ENCODE measurements at places on chromosomes 1 and 21.
A peak's percentile ranks its signal among the peaks of the same experiment; 100 is the strongest.

GRCh38 chr1:179166663-179167417 is 62.6 kb downstream of the ABL2 start:
- H3K27ac ChIP-seq: peak overlapping the region; percentile 36
- no peak for DNase-seq
- no peaks in the 10 kb centered on the region for H3K27me3 ChIP-seq
- H3K36me3 ChIP-seq: no peaks in the 10 kb centered on the region
- no peak overlapping the region for H3K4me3 ChIP-seq

DNA sequence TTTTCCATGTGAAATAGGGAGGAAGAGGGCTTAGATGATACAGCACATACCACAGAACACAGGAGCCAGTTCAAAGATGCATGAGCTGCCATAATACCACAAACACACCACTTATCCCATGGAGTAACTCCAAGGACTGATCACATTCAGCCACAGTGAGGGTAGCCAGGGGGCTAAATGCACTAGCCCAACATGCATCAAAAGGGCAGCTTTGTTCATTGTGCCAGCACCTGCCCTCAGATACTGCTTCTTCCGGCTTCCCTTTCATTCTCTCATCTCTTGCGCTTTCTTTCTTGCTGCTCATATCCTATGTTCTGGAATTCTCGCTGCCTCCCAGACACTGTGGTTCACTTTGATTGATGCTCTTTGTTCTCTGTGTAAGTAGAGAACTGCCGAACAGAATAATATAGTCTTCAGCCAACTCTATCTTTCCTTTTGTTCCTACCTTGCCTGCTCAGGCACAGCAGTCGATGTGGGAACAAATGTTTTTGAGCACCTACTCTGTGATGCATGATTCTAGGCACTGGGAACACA is 50.0 kb upstream of the SYT6 start:
- H3K4me3 ChIP-seq: no peak overlapping the region
- no peak for DNase-seq
- H3K36me3 ChIP-seq: no peaks in the 10 kb centered on the region
- H3K27me3 ChIP-seq: no peaks in the 10 kb centered on the region
- H3K4me1 ChIP-seq: no peaks in the 10 kb centered on the region
- no peak overlapping the region for H3K27ac ChIP-seq

DNA sequence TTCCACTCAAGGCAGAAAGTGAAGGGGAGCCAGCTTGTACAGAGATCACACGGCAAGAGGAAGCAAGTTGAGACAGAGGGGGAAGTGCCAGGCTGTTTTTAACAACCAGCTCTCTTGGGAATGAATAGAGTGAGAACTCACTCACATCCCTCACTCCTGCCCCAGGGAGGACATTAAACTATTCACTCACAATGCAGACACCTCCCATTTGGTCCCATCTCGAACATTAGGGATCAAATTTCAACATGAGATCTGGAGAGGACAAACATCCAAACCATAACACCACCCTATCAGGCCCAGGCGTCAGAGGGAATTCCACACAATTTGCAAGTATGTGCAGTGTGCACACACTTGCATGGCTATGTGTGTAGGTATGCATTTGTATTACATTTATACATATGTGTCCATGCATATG is 62.7 kb downstream of the DMAP1 start:
- peaks cover 21% of the 10 kb centered on the region for H3K4me1 ChIP-seq
- no peak overlapping the region for H3K27ac ChIP-seq
- H3K36me3 ChIP-seq: no peaks in the 10 kb centered on the region
- no peak overlapping the region for H3K4me3 ChIP-seq
- DNase-seq: no peak
- H3K27me3 ChIP-seq: no peaks in the 10 kb centered on the region

GRCh38 chr1:196960854-196961253 is 16.5 kb upstream of the CFHR5 start:
- DNase-seq: no peak
- H3K4me3 ChIP-seq: no peak overlapping the region

GRCh38 chr1:42282867-42283583 is 52.0 kb downstream of the FOXJ3 start:
- H3K36me3 ChIP-seq: no peaks in the 10 kb centered on the region
- H3K27me3 ChIP-seq: no peaks in the 10 kb centered on the region
- DNase-seq: no peak
- no peak overlapping the region for H3K27ac ChIP-seq
- H3K4me1 ChIP-seq: peaks cover 29% of the 10 kb centered on the region

DNA sequence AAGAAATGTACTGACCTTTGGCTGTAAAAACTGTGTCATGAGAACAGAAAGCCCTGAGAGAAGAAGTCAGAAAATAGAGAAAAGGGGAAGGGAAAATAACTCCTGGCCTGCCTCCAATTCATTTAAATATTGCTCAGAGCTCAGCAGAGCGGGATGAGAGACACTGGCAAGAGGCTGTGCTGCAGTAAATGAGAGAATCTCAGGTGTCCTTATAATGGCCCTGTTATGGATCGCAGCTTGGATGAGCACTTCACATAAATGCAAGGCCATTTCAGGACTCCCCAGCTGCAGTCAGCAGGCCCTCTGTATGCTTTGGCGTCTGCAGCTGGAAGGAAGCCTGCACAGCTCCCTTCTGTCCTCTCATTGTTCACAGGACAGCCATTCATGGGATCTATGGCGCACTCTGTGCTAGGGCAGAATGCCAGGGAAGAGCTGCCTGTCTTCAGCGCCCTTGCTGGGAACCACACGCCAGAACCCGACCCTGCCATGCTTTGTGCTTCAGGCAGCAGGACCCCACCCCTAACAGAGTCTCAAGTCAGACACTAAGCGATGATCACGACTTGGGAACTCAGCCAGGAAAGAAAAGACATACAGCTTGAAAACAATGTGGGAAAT is 20.7 kb upstream of the ABCB10 start:
- no peak for DNase-seq
- H3K4me3 ChIP-seq: no peak overlapping the region
- no peaks in the 10 kb centered on the region for H3K27me3 ChIP-seq
- H3K27ac ChIP-seq: peak overlapping the region; percentile 28

GRCh38 chr1:62784509-62785365 is 805 bp downstream of the ATG4C start:
- peaks cover 12% of the 10 kb centered on the region for H3K4me1 ChIP-seq
- peak overlapping the region; percentile 80 for H3K4me3 ChIP-seq
- no peak for DNase-seq
- H3K27ac ChIP-seq: peak overlapping the region; percentile 90
- no peaks in the 10 kb centered on the region for H3K27me3 ChIP-seq
- no peaks in the 10 kb centered on the region for H3K36me3 ChIP-seq

GRCh38 chr1:159185121-159185520 is 13.7 kb downstream of the CADM3 start:
- H3K27ac ChIP-seq: no peak overlapping the region
- H3K36me3 ChIP-seq: no peaks in the 10 kb centered on the region
- no peaks in the 10 kb centered on the region for H3K27me3 ChIP-seq
- no peaks in the 10 kb centered on the region for H3K4me1 ChIP-seq

GRCh38 chr1:31773861-31774260 is 9.7 kb upstream of the ADGRB2 start:
- H3K4me3 ChIP-seq: no peak overlapping the region
- no peak overlapping the region for H3K27ac ChIP-seq
- no peaks in the 10 kb centered on the region for H3K36me3 ChIP-seq
- no peak for DNase-seq
- peaks cover 15% of the 10 kb centered on the region for H3K4me1 ChIP-seq
- peaks cover 6% of the 10 kb centered on the region for H3K27me3 ChIP-seq

- no peak for DNase-seq
- H3K27ac ChIP-seq: peak overlapping the region; percentile 62
- H3K4me3 ChIP-seq: no peak overlapping the region
- H3K4me1 ChIP-seq: peaks cover 34% of the 10 kb centered on the region
- no peaks in the 10 kb centered on the region for H3K27me3 ChIP-seq
- H3K36me3 ChIP-seq: no peaks in the 10 kb centered on the region
Measured at GRCh38 chr1:12486401-12487005, 131.5 kb downstream of the DHRS3 start.

DNA sequence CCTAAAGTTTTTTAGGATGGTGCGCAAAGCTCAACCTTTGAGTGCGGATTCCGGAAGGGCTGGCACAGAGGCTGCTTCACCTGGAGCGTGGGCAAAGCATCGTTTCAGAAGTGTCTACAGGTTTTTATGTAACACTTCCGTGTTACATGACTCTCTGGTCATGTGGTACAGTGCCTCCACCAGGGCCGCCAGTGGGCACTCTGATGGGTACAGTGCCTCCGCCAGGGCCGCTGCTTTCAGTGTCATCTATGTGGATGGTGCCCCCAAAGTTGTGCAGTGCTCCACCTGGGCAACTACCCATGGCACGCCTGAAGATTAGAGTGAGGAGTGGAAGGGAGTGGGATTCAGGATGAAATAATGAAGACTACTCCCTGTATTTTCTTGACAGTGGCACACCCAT is 101.4 kb upstream of the C1orf174 start:
- no peaks in the 10 kb centered on the region for H3K36me3 ChIP-seq
- DNase-seq: no peak
- H3K4me3 ChIP-seq: no peak overlapping the region
- H3K27me3 ChIP-seq: no peaks in the 10 kb centered on the region
- H3K4me1 ChIP-seq: no peaks in the 10 kb centered on the region

- H3K27me3 ChIP-seq: no peaks in the 10 kb centered on the region
- DNase-seq: no peak
- H3K4me3 ChIP-seq: no peak overlapping the region
Measured at GRCh38 chr1:17564458-17565393, 25.2 kb downstream of the ARHGEF10L start.

- DNase-seq: no peak
- H3K4me3 ChIP-seq: no peak overlapping the region
- no peak overlapping the region for H3K27ac ChIP-seq
- no peaks in the 10 kb centered on the region for H3K27me3 ChIP-seq
- no peaks in the 10 kb centered on the region for H3K4me1 ChIP-seq
Measured at GRCh38 chr1:82801176-82801575, 1000.4 kb downstream of the ADGRL2 start.

DNA sequence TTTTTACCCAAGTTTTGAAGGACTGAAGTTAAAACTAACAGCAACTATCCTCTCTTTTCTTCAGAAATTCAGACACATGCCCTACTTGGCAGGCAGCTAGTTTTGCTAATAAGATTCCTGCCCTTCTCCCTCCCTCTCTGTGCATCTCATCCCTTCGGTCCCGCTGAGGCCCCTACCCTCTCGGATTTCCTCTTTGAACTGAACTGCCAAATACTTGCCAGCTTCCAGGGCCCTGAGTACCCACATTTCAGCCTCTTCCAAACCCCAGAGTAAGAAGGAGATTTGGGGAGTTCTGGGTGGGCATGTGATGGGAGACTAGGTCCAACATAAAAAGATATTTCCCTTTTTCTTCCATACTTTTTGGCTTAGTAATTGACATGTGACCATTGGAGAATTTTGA is 116.5 kb upstream of the JUN start:
- no peaks in the 10 kb centered on the region for H3K36me3 ChIP-seq
- no peaks in the 10 kb centered on the region for H3K27me3 ChIP-seq
- DNase-seq: no peak
- H3K4me3 ChIP-seq: no peak overlapping the region
- H3K4me1 ChIP-seq: peaks cover 44% of the 10 kb centered on the region

DNA sequence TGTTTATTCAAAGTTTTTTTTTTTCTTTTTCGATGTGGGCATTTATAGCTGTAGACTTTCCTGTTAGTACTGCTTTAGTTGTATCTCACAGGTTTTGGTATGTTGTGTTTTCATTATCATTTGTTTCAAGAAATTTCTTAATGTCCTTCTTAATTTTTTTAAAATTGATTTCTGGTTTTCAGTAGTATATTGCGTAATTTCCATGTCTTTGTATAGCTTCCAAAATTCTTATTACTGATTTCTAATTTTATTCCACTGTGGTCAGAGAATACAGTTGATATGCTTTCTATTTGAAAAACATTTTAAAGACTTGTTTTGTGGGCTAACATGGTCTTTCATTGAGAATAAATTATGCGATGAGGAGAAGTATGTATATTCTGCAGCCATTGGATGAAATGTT is 463.2 kb upstream of the B3GALT2 start:
- no peaks in the 10 kb centered on the region for H3K36me3 ChIP-seq
- no peak overlapping the region for H3K27ac ChIP-seq
- H3K4me3 ChIP-seq: no peak overlapping the region
- DNase-seq: no peak

DNA sequence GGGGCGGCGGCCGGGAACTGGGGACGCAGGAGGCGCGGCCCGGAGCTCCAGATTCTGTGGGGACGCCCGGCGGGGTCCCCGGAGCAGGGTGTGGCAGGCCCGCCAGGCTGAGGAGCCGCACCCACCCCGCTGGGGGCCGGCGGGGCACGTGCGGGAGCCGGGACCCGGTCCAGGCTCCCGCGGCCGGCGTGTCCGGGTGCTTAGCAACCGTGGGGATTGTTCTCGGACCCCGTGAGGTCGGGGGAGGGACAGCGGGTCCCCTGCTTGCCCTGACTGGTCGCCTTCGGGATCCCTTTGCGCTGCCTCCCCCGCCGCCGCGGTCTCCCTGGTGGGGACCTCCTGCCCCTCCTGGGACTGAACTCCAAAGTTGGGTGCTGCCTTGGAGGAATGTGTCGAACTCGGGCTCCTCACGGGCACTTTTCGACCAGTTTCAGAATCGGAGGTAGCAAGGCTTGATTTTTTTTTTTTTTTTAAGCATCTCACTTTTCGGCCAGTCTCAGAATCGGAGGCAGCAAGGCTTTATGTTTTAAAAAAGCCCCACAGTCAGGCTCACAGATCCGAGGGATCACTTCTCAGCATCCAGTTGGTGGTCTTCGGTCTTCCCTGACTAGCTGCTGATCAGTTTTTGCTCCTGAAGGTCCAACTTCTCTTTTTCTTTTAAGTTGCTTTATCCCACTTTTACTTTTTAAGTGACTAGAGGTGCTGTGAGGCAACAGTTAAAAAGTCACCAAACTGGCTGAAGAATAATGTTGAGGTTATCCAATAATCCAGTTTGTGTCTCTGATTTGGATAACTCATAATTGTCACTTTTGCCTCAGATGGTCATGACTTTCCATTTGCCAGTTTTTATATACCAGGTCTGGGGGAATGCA is 648 bp downstream of the FAM76A start:
- H3K27me3 ChIP-seq: no peaks in the 10 kb centered on the region
- H3K27ac ChIP-seq: peak overlapping the region; percentile 92
- H3K4me1 ChIP-seq: peaks cover 20% of the 10 kb centered on the region
- no peaks in the 10 kb centered on the region for H3K36me3 ChIP-seq

GRCh38 chr1:16398371-16398953 is 31.4 kb downstream of the SZRD1 start:
- no peak overlapping the region for H3K4me3 ChIP-seq
- H3K27ac ChIP-seq: no peak overlapping the region
- no peaks in the 10 kb centered on the region for H3K36me3 ChIP-seq
- peaks cover 19% of the 10 kb centered on the region for H3K4me1 ChIP-seq

- H3K27ac ChIP-seq: no peak overlapping the region
- no peak overlapping the region for H3K4me3 ChIP-seq
- H3K36me3 ChIP-seq: no peaks in the 10 kb centered on the region
- no peak for DNase-seq
Measured at GRCh38 chr1:197374428-197374827, 106.4 kb downstream of the CRB1 start.
